ENCODE measurements at places on chromosomes 12 and 14.

DNA sequence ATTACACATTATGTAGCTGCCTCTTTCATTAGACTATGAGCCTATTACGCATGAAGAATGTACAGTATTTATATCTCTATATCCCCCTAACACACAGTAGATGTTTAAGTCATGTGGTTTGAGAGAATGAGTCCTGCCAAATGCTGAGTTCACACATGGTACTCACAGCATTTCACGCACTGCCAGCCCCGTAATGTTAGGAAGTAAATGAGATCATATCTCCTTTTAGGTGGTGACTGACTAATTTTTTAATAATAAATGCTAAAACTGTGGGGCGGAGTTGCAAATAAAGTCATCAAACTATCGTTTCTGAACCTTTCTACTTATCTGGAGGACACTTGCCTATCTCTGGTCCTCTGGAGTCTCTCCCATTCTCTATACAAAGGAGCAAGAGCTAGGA lies 343.8 kb downstream of the ADAMTS20 start:
- no peak overlapping the region for H3K27ac ChIP-seq
- no peak overlapping the region for H3K4me3 ChIP-seq
- H3K36me3 ChIP-seq = no peaks in the 10 kb centered on the region
- H3K4me1 ChIP-seq = peaks cover 12% of the 10 kb centered on the region

- no peaks in the 10 kb centered on the region for H3K4me1 ChIP-seq
- H3K36me3 ChIP-seq = no peaks in the 10 kb centered on the region
- DNase-seq = peak; percentile 22
- no peak overlapping the region for H3K27ac ChIP-seq
- no peak overlapping the region for H3K4me3 ChIP-seq
Measured at GRCh38 chr12:121144416-121144914, 11.8 kb downstream of the P2RX7 start.

DNA sequence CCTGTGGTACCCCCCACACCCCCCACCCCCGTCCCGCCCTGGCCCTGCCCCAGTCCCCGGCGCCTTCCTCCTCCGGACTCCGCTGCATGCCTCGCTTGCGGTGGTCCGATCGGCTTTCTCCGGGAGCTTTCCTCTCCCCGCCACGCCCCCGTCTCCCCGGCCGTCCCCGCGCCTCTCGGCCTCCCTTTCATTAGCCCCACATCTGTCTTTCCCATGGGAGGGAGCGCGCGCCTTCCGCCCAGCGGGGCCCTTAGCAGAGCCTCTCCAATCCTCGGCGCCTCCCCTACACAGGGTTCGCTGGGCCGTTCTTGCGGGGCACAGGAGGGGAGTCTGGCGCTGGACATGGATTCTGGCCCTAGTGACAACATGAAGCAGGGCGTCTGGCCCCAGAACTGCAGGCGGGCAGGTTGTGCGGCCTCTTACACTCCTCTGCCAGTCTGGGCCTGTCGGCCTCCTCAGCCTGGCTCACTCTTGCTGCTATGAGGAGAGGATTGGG lies 1.5 kb upstream of the EFS start:
- H3K27ac ChIP-seq = no peak overlapping the region
- peaks cover 32% of the 10 kb centered on the region for H3K27me3 ChIP-seq
- no peak for DNase-seq
- no peaks in the 10 kb centered on the region for H3K4me1 ChIP-seq

DNA sequence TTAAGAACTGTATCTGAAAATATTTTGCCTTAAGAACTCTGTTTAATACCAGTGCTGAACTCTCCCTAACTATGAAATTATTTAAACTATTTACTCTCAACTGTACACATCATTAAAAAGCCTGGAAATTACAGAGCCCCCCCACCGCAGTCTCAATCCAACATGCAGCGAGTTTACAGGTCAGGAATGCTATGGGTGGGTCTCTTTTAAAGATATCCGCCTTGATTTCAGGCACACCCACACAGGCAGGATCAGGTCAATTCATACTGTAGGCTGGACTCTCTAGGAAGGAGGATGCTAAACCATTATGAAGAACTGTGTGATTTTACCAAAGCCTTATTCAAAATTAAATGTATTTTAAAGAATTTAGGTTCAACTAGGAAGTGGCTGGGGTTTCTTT lies 16.5 kb downstream of the SPTLC2 start:
- H3K36me3 ChIP-seq = peaks cover 15% of the 10 kb centered on the region
- no peak for DNase-seq
- H3K4me3 ChIP-seq = no peak overlapping the region

DNA sequence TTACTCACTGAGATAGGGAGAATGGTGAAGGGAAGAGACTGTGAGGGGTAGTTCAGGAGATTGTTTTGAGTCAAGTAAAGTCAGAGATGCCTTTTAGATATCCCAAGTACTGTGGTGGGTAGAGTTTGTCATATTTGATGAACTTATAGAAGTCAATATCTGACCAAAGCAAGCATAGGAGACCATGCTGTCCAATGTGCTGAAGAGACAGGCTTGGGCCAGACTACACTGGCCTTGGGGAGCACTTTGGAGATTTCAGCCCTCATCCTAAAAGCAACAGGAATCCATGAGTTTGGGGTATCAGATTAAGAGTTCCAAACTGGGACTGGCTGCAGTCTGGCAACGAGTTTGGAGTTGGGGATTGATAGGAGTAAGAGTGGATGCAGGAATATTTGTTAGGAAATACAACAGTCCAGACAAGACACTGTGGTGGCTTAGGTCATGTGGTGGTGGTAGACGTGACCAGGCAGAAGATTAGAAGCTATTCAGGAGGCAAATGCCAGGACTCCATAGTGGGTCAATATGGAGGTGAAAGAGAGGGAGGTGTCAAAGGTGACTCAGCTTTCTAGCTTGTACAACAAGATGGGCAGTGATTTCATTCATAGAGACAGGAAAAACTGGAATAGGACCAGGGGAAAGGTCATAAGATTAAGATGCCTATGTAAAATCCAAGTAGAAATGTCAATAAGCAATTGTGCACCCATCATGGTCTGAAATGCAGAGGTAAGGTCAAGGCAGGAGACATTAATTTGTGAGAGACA lies 81.9 kb downstream of the FAR2 start:
- H3K27me3 ChIP-seq = no peaks in the 10 kb centered on the region
- H3K4me1 ChIP-seq = peaks cover 35% of the 10 kb centered on the region
- peak; percentile 79 for DNase-seq
- H3K4me3 ChIP-seq = no peak overlapping the region
- H3K36me3 ChIP-seq = no peaks in the 10 kb centered on the region
- H3K27ac ChIP-seq = no peak overlapping the region

GRCh38 chr14:50116966-50117365 lies 594 bp upstream of the VCPKMT start:
- peak overlapping the region; percentile 91 for H3K4me3 ChIP-seq
- H3K27me3 ChIP-seq = no peaks in the 10 kb centered on the region
- no peak for DNase-seq
- peaks cover 26% of the 10 kb centered on the region for H3K36me3 ChIP-seq
- peaks cover 23% of the 10 kb centered on the region for H3K4me1 ChIP-seq
- peak overlapping the region; percentile 67 for H3K27ac ChIP-seq

DNA sequence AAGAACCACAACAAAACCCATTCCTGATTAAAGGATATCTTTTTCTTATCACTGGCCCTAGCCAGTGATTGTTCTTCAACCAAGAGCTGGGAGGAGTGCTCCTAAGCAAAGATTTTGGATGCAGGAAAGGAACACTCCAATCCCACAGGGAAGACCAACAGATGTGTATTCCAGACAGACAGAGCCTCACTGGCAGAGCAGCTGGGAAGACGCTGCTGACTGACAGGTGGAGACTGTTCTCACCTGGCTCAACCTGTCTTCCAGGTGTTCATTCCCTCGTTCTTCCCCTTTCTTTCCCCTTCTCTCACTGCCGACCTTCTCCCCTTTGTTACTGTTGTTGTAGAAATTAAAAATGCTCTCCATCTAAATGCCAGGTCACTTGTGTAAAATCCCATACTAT lies 89.7 kb upstream of the CCDC198 start:
- DNase-seq = no peak
- H3K27ac ChIP-seq = no peak overlapping the region
- peaks cover 74% of the 10 kb centered on the region for H3K27me3 ChIP-seq
- H3K4me3 ChIP-seq = no peak overlapping the region

DNA sequence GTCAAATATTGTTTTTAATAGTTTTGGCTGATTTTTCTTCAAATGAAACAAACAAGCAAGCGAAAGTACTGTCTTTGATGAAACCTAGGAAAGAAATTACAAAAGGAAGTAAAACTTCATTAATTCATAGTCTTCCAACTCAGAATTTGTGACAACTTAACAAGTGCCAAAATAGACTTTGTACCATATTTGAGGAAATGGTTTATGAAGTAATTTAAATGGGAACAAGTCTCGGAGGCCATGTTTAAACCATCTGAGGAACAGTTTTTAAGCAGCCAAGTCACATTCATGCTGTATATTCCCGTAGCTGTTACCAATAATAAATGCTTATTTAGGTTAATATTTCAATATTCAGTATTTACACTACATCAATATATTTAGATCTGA lies 745 bp upstream of the ARHGDIB start:
- no peak for DNase-seq
- H3K27ac ChIP-seq = peak overlapping the region; percentile 87
- H3K4me3 ChIP-seq = no peak overlapping the region
- no peaks in the 10 kb centered on the region for H3K27me3 ChIP-seq

DNA sequence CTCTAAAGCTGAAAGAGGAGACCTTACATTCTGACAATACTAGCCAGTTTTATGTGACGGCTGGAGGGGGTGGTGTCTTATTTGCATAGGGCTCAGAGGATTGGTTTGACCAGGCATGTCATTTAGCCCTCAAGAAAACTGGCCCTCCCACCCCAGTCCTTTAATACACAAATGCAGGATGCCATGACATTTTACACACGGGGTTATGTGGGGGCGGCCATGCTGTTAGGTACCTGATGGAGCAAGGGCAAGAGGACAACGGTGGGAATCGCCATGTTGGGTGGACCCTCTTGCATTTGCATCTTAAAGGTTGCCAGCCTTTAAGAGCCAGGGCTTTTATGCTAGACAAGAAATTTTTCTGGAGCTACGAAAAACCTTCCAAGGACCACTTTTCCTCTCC lies 23.3 kb downstream of the MDM2 start:
- no peak for DNase-seq
- no peak overlapping the region for H3K27ac ChIP-seq
- no peak overlapping the region for H3K4me3 ChIP-seq

DNA sequence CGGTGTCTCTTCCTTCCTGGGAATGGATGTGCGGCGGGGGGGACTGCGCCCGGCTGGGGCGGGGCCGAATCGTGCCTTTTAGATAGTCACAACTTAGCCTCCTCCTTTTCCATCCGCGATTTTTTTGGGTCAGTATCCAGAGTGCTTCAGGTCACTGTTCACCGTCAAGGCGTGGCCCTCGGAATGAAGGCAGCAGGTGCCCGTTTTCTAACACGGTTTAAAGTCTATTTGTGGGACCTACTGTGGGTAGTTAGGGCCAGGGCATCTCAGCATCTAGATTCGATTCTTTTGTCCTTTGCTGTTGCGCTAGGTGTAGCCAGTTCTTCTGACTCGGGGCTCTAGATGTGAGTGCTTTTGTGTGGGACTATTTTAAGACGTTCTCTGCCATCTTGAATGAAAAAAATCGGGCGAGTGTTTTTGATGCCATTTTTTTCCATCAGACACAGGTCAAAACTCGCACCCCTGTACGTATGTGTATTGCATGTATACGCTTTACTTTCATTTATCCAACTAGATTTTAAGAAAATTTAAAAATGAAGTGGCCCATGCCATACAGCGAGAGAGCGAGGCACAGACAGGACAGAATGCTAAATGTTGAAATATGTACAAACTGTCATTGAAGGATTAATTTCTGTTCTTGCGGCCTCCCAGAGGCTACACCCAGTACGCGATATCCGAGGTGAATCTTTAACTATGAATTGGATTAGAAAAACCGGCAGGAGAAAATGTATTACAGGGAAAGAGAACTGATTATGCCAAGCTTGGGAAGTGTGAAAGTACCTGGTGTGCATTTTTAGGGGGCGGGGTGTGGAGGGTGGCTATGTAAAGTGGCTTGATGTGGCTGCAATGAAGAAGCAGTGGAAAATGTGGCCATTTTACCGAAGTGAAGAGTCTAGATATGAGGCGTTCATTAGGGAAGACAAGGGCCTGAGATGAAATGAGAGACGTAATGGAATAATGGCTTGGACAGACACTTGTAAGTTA lies 835 bp downstream of the VEZT start:
- no peaks in the 10 kb centered on the region for H3K27me3 ChIP-seq
- peak overlapping the region; percentile 90 for H3K27ac ChIP-seq
- H3K36me3 ChIP-seq = peaks cover 10% of the 10 kb centered on the region
- H3K4me1 ChIP-seq = peaks cover 44% of the 10 kb centered on the region
- DNase-seq = peak; percentile 87
- H3K4me3 ChIP-seq = peak overlapping the region; percentile 93

DNA sequence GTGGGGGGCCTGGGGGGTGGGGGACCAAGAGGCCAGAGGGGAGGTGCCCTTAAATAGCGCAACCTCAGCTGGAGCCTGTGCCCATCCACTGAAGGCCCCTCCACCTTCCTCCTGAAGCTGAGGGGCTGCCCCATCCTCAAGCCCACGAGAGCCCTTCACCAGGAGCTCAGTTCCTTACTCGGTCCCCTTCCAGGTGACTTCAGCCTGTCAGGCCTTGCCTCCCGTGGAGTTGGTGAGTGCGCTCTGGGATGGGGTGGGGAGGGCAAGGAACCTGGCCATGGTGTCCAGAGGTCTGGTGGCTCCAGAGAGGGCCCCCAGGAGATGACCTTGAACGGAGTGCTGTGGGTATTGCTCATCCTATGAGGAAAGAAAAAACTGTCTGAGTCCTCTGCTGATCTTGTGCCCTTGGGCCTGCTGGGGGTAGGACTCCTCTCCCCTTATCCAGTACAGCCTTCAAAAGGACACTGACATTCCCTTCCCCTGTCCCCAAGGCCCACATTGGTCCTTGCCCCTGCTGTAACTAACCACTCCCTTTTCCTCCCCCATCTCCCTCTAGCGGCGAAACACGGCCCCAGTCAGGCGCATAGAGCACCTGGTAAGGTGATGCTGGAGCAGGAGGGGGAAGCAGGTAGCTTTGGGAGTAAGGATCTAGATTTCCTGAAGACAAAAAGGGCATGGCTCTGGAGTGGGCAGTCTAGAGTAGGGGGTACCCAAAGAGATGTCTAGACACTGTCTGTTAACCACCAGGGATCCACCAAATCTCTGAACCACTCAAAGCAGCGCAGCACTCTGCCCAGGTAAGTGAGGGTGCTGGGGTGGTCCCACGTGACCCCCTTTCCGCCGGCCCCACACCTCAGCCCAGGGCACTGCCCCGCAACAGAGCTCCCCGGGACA lies 3.6 kb downstream of the TNS2 start:
- H3K4me1 ChIP-seq = peaks cover 53% of the 10 kb centered on the region
- no peaks in the 10 kb centered on the region for H3K36me3 ChIP-seq
- H3K4me3 ChIP-seq = peak overlapping the region; percentile 81
- H3K27ac ChIP-seq = peak overlapping the region; percentile 87
- DNase-seq = peak; percentile 87
- H3K27me3 ChIP-seq = no peaks in the 10 kb centered on the region
